ENCODE measurements at places on chromosomes 7 and 10.

DNA sequence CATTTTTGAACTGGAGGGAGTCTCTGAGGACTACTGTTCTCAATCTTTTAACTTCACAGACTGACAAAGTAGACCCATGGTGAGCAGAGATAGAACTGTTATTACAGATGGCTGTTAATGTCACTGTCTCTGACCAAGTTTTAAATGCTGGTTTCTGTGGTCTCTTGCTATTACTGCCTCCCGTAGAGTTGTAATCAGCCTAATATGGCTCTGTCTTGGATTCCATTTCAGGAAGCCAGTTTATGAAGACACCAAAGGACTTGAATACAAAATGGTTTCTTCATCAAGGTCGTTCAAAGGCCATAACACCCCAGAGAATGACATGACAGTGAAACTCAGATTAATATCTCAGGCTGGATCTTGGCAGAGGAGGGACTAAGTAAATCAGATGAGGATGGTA, 3.9 kb downstream of the SFRP4 start:
- no peak for DNase-seq

GRCh38 chr7:100044718-100045117, 4.9 kb upstream of the ZSCAN21 start:
- DNase-seq = no peak

- no peak for DNase-seq
Observed at GRCh38 chr7:64883113-64883905, 19.8 kb upstream of the ZNF273 start.

- DNase-seq = no peak
Observed at GRCh38 chr7:100209493-100209892, 10.3 kb upstream of the PVRIG start.

GRCh38 chr10:22319980-22320558, 830 bp upstream of the BMI1 start:
- DNase-seq = no peak

- DNase-seq = no peak
Observed at GRCh38 chr7:149291781-149292461, 29.9 kb downstream of the ZNF783 start.

- no peak for DNase-seq
Observed at GRCh38 chr7:102069931-102070629, 216.6 kb upstream of the SH2B2 start.

DNA sequence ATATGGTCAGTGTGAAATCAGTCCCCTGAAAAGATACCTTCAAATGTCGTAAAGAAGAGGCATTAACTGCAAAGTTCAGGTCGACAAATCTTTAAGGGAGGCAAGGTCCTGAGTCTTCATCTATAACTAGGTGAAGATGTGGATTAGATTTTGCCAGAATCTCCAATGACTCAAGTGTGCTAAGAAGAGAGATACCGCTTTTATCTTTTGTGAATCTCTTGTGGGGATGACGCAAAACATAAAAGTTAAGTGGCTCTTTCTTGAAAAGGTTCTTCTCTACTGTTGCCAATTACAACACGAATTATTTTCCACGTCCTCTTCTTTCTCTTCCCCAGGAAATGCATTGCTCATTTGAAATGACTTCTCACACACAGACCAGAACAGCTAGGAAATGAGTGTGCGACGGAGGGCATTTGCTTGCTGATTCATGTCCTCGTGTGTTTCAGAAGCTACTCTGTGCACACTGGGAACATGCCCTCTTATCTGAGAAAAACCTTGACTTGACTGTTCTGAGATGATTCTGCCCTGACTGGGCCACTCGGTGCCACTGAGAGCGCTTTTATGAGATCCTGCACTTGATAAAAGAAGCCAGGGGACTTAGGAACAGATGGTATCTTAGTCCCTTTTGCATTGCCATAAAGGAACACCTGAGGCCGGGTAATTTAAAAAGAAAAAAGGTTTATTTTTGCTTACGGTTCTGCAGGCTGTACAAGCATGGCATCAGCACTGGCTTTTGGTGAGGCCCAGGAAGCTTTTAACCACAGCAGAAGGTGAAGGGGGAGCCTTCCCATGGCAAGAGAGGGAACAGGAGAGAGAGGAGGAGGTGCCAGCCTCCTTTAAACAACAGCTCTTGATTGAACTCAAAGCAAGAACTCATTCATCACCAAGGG, 169.5 kb upstream of the PFKP start:
- no peak for DNase-seq

GRCh38 chr7:82044497-82045080, 274.7 kb upstream of the HGF start:
- no peak for DNase-seq

DNA sequence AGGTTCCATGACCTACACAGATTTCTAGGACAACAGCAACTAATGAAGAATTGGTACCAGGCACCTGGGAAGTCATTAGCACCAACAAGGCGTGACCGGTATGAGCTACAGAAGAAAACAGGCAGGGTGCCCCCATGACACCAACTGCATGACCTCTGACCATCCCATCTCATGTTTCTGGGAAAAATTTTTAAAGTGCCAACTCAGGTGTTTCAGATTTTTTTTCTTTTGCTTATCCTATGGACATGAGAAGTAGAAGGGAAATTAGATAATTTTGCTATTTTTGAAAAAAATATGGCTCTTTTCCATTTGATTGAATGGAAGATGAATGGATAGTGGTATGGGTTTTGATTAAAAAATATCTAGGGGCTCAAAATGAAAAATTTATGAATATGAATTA, 154.8 kb downstream of the NRCAM start:
- no peak for DNase-seq

GRCh38 chr7:131553931-131554330, 2.5 kb downstream of the PODXL start:
- no peak for DNase-seq

DNA sequence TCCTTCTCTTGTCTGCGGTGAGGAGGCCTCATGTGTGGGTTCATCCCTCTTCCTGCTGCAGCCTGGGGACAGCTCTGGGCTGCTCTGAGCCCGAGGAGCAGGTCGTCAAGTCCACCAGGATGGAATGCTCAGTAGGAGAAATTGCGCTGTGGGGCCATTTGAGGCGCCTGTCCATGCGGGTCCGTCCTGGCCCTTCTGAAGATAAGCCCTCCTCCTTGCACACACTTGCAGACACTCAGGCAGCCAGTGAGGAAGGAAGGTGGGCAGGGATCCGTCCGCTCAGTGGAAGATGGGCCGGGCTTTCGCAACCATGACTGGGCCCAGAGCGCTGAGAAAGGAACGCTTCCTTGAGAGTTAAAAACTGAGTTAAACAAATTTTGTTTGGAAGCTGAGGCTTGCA, 356.8 kb downstream of the GLRX3 start:
- no peak for DNase-seq

GRCh38 chr10:3623746-3624145, 161.3 kb downstream of the KLF6 start:
- no peak for DNase-seq

- no peak for DNase-seq
Observed at GRCh38 chr10:102718220-102718619, 3.8 kb downstream of the SFXN2 start.

- DNase-seq = no peak
Observed at GRCh38 chr10:91046869-91047268, 126.0 kb upstream of the ANKRD1 start.

DNA sequence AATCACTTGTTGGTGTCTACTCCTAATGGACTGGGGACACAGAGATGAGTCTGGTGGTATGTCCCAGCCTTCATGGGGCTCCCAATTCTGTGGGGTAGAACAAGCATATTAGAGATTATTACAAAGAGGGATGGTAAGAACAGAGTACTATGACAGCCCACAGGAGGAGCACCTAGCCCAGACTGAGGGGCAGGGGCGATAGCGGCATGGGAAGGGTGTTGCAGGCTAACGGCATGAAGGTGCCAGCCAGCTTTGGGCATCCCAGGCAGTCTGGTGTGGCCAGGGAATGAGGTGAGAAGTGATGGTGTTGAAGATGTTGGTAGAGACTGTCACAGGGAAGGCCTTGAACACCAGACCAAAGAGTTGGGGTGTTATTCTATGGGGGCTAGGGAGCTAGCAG, 280.0 kb downstream of the RPS24 start:
- DNase-seq = no peak

- no peak for DNase-seq
Observed at GRCh38 chr10:120540486-120540885, 83.5 kb downstream of the PLPP4 start.

DNA sequence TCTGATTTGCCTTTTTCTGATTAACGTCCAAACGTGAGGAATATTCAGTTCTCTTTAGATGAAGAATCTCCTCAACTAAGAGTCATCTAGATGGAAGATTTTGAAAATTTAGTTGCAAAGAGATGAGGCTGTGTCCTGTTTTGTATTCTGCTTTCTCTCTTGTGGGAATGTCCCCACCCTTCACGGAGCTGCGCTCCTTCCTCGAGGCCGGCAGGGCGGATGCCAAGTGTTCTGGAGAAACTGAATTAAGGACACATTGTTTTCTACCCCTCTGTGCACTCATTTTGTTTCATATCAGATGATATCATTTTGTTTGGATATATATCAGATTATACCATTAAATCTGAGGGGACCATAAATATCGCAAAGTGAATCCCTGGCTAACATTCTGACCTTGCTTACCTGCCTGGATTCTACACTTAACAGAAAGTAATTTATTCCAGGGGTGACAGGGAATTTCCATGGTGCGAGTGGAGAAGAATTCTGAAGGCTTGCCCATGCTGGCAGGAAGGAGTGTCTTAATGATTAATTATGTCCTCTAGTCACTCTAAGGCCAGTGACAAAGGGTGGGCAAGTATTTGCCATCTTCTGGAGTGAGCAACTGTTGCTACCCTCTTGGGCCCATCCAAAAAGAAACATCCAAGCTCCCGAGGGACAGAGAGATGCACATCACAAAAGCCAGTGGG, 47.9 kb upstream of the IGFBP3 start:
- DNase-seq = no peak

- DNase-seq = no peak
Observed at GRCh38 chr10:7738536-7739407, 35.7 kb downstream of the ITIH2 start.

- DNase-seq = no peak
Observed at GRCh38 chr10:131648386-131649020, 252.3 kb upstream of the PPP2R2D start.

GRCh38 chr10:101261702-101262101, 32.4 kb upstream of the LBX1 start:
- no peak for DNase-seq

DNA sequence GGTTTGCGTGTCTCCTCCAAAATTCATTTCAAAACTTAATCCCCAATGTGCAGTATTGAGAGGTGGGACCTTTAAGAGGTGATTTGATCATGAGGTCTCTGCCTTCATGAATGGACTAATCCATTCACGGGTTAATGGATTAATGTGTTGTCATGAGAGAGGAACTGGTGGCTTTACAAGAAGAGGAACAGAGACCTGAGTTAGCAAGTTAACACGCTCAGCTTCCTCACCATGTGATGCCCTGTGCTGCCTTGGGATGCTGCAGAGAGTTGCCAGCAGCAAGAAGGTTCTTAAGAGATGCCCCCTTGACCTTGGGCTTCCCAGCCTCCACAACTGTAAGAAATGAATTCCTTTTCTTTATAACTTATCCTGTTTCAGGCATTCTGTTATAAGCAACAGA, 3.7 kb upstream of the TCTN3 start:
- no peak for DNase-seq

DNA sequence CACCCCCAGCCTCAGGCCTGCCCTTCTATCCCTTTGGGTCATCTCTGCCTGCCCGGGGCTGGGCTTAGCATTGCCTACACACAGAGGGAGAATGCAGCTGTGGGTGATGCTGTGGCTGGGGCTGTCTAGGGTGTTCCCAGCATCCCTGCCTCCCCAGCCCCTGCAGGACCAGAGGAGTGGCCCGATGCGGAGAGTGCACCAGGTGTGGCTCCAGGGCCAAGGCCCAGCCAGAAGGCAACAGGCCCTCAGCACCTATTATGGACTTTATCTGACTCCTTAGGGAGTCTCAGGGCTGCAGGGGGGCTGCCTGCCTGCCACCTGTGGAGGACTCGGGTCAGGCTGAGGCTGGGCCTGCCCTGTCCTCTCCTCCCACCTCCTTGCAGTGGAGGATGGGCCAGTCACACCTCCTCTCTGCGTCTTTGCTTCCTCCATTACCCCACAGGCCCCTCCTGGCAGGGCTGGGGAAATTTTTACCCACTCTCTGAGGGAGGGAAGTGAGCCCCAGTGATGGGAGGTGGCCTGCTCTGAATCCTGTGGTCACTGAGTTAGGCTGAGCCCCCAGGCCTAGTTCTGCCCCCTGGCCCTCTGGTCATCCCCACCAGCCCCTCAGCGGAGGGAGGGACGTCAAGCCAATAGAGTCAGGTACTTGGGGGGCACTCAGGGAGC, 92.9 kb upstream of the PCBD1 start:
- DNase-seq = no peak

GRCh38 chr7:136293272-136293671, 316.1 kb upstream of the MTPN start:
- no peak for DNase-seq
